SK-MEL-5 (cell line): ENCODE measurements at places on chromosomes 4 and X. TPM values are rescaled to one million over a fixed set of nuclear protein-coding genes. Genes with fewer than 3 reads are reported as not detected.

DNA sequence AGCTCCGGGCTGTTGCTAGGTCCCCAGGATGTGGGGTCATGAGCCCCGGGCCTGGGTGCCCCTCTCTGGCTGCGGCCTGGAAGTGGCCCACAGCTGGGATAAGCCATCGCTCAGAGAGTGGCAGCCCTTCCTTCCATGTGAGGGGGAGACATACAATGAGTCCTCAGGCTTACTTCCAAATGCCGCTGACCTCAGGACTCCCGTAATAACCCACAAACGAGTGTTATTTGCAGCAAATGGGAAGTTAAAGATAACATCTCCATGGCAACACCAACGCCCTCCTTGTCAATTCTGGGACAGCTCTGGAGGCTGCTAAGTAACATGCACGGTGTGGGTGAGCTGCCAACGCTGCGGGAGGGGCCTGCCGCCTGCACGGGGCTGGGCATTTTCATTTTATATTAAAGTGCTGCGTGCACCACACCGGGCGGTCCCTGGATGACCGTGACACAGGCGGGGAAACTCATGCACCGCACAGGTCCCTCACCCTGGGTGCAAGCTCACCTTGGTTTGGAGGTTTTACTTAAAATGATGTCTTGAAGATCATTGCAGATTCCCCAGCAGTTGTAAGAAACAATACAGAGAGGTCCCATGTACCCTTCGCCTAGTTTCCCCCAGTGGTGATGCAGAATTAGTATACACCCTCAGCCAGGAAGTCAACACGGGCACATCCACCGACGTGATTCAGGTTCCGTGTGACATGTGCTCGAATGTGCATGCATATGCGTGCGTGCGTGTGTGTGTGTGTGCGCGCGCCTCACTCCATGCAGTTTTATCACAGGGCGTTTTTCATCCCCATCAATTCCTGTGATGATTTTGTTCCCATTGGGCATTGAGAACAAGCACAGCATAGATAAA lies 79.4 kb downstream of the ABLIM2 start:
- DNase-seq = no peak

- DNase-seq = no peak
Measured at GRCh38 chrX:108068121-108068520, 23.2 kb downstream of the PSMD10 start.

DNA sequence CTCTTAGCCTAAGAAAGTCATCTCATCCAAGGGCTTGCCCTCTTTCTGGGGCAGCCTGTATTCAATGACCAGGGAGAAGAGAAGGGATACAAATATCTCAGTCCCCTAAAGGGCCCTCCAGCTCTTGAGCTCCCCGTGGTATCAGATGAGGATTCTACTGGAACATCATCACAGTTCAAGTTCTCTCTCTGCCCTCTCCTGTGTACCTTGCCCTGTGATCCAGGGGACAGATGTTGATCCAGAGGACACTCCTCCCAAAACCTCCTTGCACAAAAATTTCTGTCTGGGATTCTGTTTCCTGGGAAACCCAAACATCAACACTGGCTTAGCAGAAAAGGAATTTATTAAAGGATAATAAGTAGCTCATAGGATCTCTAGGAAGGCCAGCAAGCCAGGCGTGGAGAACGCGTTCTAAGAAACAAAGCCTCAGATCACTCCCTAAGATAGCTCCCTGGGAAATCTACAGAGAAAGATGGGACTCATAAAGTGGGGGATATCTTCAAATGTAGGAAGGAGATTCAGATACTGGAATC lies 296.3 kb upstream of the KLF3 start:
- DNase-seq = no peak

DNA sequence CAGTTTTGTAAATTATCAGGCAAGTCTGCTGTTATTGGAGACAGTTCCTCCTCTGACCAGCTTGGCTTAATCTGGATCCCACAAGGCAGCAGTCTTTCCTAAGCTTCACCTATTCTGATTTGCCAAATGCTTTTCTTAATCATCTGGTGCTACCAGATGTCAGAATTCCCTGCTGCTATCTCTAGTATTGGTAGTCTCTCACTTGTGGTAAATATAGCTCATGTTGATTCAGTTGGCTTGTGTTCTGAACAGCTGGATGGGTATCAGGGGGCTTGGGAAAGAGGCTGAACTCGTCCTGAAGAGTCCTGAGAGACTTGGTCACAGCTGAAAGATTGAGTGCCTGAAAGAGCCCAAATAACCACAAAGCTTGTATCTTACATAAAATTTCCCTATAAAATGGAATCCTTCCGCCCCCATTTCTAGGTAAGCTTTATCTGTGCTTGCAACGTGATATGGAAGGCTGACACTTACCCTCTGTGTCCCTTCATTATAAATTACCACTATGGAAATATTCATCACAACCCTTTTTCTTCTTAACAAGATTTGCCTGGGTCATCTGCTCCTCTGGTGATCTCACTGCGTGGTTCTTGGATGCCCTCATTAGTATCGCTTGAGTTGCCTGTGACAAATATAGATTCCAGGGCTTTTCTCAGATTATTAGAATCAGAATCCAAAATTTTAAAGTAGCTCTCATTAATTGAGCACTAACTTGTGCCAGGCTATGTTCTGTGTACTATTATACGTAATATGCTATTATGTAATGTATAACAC lies 104.1 kb upstream of the GPRIN3 start:
- no peak for DNase-seq

DNA sequence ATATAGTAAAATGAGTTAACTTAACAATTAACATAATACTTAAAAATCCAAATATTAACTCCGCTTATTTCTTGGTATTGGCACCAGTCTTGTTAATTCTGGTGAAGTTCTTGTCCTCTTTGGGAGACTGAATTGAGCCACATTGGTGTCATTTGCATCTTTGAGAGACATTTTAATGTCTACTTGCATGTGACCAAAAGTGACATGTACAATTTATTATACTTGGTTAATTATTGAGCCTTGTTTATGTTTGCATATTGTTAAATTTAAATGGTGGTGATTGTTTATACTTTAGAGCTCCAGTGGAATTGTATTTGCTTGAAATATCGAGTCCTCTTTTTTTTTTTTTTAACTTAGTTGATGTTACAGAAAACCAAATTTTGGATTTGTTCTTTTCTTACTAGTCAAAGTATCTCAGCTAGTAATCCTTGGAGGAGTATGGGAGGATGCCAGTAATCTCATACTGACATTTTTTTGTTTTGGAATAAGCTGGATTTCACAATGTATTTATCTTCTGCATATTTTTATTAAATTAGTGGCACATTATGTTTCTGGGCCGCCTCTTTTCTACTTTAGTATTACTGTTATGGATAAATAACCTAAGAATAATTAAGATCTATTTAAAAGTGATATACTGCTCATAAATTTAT lies 3.9 kb downstream of the SPCS3 start:
- no peak for DNase-seq

DNA sequence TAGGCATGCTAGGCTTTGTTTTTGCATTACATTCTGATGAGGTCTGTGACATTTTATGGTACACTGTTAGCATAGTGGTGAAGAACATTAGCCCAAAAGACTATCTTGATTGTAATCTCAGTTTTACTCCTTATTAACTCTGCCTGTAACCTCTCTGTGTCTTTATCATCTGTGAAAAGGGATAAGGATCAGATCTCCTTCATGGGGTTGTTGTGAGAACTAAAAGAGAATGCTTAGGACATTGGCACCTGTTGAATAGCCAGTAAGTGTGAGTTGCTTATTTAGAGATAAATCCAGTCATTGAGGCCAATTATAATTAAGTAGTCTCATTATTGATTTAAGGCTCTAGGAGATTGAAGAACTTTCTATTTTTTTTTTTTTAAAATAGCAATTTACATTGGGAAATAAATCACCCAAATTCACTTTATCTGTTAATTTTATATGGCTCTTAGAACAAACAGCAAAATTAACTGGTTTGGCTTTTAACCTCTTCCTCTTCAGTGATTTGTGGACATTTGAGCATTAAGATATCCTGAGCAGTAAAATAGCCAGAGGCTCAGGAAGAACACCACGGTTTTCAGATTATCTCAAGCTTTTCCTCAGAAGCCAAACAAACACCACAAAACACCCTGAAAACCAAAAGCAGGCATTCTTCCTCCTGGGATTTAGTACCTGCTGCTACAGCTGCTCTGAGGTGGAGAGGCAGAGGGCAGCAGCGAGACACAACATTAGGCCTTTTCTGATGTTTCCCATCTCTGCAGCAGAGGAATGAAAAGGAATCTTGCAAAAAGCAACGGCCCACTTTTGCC lies 192.9 kb downstream of the ARHGAP10 start:
- peak; percentile 40 for DNase-seq

- DNase-seq = peak; percentile 79
Measured at GRCh38 chrX:35890699-35891098, 28.8 kb upstream of the CFAP47 start.

GRCh38 chr4:143616771-143617170 lies 83.7 kb downstream of the FREM3 start:
- no peak for DNase-seq

GIMD1 gene
- total RNA-seq = not detected in 2 replicates

ZFYVE28 gene
- 2.6 and 3.1 TPM in 2 replicates for total RNA-seq

LANCL3 gene
- total RNA-seq = not detected in 2 replicates
